ENCODE measurements at places on chromosomes 3 and 15.

GRCh38 chr15:70137967-70138366, 40.2 kb upstream of the TLE3 start:
- no peak for DNase-seq

- no peak for DNase-seq
These were observed 554.5 kb downstream of the ZIC1 start for GRCh38 chr3:147963711-147964110.

- no peak for DNase-seq
These were observed 436.9 kb downstream of the FOXP1 start for GRCh38 chr3:71146673-71147072.

DNA sequence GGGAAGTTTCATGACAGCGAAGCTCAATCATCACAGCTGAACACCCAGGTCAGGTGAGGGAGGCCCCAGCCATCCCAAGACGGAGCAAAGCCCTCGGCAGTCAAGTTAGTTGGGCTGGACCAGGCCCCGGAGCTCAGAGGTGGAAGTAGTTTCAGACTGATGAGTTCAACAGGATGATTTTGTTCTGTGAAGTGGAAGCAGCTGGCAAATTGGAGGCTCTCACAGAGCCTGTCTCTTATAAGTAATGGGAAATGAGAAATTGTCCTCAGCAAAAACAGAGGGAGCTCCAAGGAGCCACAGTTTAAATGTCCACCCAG, 245.1 kb downstream of the XXYLT1 start:
- no peak for DNase-seq

- DNase-seq, result no peak
These were observed 52.5 kb downstream of the PHC3 start for GRCh38 chr3:170128977-170129431.

- DNase-seq, result no peak
These were observed 8.1 kb downstream of the FAM131A start for GRCh38 chr3:184345317-184346144.
